Lung microvascular endothelial cell (primary cell): ENCODE measurements at places on chromosomes 13 and 19.

- DNase-seq, result no peak
Observed at GRCh38 chr13:112655913-112656312, 33.9 kb upstream of the ATP11A start.

DNA sequence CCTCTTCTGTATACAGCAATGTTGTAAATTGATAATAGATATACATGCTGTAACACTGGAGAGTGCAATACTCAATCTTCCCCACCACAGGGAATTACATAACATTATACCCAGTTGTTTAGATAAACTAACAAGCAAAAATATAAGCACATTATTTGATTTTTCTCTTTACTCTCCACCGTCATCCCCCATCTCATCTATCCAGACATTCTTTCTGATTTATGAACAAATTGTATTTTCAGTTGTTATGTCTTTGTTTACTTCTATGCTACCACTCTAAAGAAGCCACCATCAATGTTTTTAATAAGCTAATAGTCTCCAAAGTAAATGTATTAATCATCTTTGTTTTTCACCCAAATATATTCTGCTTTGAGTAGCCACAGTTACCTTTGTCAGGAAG lies 490.7 kb upstream of the GPC6 start:
- no peak for DNase-seq

- DNase-seq, result no peak
Observed at GRCh38 chr13:41915081-41915480, 45.8 kb downstream of the VWA8 start.

GRCh38 chr13:59842507-59842906 lies 321.2 kb downstream of the DIAPH3 start:
- DNase-seq, result peak; percentile 24

GRCh38 chr19:42038666-42039065 lies 31.3 kb downstream of the GRIK5 start:
- DNase-seq, result no peak

DNA sequence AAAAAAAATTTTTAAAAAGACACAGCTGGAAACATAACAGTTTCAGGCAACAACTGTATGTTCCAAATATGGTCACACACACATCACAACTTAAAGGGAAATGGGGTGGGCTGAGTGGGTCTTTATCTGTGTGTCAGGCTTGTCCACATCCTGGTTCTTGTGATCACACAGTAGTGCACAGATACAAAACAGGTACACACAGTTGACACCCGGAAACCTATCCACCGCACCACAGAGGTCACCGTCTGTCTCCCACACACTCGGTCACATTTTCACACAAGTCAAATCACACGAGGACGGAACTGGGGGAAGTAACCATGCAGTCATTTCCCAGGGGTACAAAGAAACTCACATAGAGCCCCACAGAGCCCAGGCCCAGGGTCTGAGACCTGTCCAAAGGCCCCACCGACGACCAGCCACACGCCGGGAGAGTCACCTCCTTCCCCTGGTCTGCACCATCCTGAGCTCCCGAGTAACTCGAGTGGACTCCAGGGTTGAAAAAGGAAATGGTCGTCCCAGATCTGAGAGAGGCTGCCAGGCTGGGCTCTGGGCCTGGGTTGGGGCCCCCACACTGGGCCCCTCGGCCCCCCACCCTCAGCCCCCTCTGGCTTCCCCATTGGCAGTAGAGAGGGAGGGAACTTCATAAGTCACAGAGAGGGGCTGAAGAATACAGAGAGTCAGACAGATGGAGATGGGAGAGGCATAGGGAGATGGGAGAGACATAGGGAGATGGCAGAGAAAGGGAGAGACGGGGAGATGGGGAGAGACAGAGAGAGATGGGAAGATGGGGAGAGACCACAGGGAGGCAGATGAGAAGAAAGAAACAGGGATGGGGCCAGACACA lies 1.3 kb upstream of the PPAN start:
- DNase-seq, result no peak

DNA sequence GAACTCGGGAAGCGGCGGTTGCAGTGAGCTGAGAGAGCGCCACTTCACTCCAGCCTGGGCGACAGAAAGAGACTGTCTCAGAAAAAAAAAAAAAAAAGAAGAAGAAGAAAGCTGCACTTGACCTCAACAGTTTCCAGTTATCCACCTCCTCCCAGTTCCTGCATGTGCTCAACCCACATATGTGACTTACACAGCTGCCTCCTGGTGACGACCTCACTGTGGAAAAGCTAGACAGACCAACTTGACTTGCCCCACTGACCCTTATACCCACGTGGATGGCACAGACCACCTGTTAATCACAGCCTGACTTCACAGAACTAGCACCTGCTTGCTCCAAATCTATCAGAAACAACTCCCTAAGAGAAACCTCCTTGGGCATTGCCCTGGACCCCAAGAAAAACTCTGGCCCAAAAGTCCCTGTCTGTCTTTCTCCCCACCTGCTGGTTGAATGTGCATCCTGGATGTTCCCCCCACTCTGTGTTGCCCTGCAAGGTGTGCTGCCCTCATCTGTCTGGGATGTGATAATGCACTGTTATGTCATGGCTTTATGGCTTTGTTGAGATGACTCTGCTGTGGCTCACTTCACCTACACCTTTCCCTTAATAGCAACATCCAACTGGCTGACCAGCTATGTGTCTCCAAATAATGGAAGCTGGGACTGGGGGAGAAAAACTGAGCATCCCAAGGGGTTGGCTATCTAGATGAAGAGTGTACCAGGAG lies 2.8 kb downstream of the ZNF20 start:
- DNase-seq, result no peak

DNA sequence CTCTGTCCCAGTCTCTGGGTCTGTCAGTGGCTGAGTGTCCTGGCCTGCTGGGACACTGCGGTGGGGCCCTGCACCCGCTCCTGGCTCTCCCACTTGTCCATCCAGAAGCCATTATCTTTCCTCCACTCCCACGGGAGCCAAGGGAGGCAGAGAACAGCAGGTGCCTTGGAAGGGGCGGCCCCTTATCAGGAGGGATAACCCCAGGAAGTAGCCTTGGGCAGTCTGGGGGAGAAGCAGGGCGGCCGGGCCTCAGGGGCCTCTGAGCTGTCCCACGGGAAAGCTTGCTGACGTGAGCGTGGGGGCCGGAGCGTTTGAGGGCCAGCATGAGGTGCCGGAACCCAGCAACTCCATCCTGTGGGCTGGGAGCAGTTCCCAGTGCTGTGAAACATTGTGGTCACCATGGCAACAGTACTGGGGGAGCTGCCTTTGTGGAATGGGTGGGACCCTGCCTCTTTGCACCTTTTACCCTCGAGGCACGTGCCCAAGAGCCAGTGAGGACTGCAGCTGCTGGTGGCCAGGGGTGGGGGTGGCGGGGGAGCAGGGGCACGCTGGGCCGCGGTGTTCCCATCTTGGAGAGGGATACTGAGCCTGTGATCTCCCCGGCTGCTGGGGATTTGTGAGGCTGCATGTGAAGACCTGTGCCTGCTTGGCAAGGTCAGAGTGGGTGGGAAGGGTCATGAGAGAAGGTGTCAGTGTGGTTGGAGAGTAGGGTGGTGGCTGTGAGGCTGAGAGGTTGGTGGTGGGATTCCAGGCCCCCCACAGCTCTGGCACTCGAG lies 20.9 kb downstream of the KLHL26 start:
- DNase-seq, result peak; percentile 65

- peak; percentile 46 for DNase-seq
Observed at GRCh38 chr19:36604656-36605100, 435 bp upstream of the ZNF382 start.

DNA sequence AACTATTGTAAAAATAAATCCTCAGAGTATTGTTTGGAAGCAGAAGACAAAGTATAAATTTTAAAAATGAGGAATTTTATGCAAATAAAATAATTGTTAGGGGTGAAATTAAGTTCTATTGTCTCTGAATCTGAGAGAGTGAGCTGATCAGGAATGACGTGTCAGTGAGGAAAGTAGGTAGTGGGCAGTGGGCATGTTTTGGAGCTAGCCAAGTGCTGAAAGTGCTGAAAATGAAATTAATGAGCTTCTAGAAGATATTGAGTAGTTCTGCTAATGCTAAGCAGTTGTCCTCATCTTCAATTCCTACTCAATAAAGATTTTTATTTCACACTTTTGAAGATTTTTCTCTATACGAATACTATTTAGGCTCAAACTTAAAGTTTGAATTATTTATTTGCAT lies 1167.8 kb upstream of the PCDH20 start:
- no peak for DNase-seq

- no peak for DNase-seq
Observed at GRCh38 chr19:14758816-14759215, 19.5 kb downstream of the ADGRE2 start.

DNA sequence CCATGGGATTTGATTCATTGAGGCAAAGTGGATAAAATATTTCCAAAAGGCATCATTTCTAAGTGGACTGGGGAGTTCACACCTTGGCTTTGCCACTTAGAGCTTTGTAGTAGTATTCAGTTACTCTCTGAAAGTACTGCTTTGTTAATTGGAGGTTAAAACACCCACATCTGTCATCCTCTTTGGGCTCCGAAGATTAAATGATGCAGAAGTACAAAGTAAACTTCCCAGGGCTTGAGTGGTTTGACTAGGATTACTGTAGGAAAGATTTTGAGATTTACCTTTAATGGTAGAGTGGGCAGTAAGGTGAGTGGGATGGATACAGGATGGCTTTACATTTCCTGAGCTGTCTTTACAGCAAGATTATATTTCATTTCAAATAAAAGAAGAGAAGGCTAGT lies 42.4 kb downstream of the WASF3 start:
- no peak for DNase-seq

GRCh38 chr13:99432609-99433542 lies 68.4 kb upstream of the TM9SF2 start:
- DNase-seq, result peak; percentile 85

DNA sequence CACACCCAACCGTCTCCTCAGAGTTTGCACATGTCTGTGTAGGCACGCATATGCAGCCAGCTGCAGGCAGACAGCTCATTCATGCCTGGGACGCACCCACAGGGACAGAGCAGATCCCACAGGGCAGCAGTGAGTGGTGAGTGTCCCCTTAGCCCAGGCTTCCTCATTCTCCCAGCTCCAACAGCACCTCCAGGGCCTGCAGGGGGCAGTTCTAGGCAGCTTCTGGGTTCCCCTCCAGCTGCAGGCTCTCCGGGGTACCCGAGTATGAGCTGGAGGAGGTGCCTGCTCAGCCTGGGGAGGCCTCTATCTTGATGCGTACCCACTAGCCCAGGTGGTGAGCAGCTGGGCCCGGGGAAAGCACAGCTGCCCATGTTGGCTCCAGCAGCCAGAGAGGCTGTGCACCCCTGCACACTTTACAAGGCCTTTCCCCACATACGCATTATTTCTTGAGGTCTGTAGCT lies 1.3 kb upstream of the SHANK1 start:
- peak; percentile 31 for DNase-seq
